Cerebellar nuclear complex (tissue), 1 donor: ENCODE measurements at places on chromosomes 1 and 21.

DNA sequence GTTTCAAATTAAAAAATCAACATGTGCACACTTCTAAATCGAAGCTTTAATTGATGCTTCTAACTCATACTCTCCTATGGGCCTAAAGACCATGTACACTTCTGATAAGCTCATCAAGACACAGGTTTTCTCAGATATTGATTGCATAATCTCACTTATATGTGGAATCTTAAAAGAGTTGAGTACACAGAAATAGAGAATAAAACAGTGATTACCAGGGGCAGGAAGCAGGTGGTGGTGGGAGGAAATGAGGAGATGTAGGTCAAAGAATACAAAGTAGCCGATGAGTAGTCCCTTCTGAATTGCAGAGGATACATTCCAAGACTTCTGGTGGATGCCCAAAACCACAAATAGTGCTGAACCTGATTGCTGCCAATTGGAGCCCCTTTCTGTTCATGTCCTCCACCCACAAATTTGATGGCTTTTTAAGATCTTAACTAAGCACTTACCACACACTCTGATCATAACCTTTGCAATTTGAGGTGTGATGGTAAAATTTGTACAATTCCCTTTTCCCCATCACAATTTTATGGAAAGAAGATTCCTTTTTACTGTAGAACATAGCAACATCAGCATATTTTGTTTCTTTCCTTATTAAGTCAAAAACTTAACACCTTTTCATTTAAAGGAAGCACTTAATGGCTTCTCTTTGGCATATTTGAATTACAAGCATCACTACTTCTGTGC, 3.3 kb upstream of the CD1B start:
- DNase-seq: no peak

GRCh38 chr1:223041481-223041880, 101.6 kb downstream of the TLR5 start:
- DNase-seq: no peak

- no peak for DNase-seq
Observed at GRCh38 chr1:116571215-116571919, 541 bp upstream of the CD58 start.

GRCh38 chr1:92096317-92096716, 16.2 kb downstream of the BTBD8 start:
- no peak for DNase-seq

- no peak for DNase-seq
Observed at GRCh38 chr1:173405281-173405680, 71.9 kb upstream of the PRDX6 start.

GRCh38 chr1:186569856-186570255, 108.9 kb upstream of the PDC start:
- no peak for DNase-seq

GRCh38 chr1:210250998-210251679, 18.5 kb downstream of the SERTAD4 start:
- no peak for DNase-seq
